ENCODE measurements at places on chromosomes 7 and 10.

DNA sequence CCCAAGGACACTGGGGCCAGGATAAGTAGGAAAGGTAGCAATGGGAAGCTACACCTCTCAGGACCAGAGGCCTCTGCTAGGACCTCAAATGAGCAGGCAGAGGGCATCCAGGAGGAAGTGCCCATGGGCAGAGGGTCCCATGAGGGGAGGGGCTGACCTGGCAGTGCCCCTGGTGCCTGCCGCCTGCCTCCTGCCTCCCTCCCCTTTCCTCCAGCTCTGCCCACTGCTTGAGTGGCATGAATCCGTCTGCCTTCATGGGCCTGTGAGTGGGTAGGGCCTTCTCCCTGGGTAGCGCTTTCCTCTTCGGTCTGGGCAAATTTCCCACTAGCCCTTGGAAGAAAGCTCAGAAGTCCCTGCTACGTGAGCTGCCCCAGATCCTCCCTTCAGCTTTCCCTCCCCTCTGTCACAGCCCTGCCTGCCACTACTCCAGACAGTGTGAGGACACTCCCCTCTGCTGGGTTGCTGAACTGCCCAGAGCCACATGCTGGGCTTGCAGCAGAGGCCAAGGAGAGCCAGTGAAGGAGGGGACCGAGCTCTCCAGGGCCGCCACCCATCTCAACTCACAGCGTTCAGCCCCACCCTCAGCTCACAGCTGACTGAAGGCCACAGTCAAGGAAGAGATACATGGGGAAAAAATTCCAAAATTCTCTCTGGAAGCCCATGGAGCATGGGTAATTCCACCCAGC is 141.4 kb downstream of the ARHGAP22 start:
- no peak for DNase-seq

- DNase-seq: no peak
Measured at GRCh38 chr7:29113384-29114102, 32.8 kb downstream of the CPVL start.

- DNase-seq: no peak
Measured at GRCh38 chr7:100476101-100476780, 2.8 kb downstream of the TSC22D4 start.

DNA sequence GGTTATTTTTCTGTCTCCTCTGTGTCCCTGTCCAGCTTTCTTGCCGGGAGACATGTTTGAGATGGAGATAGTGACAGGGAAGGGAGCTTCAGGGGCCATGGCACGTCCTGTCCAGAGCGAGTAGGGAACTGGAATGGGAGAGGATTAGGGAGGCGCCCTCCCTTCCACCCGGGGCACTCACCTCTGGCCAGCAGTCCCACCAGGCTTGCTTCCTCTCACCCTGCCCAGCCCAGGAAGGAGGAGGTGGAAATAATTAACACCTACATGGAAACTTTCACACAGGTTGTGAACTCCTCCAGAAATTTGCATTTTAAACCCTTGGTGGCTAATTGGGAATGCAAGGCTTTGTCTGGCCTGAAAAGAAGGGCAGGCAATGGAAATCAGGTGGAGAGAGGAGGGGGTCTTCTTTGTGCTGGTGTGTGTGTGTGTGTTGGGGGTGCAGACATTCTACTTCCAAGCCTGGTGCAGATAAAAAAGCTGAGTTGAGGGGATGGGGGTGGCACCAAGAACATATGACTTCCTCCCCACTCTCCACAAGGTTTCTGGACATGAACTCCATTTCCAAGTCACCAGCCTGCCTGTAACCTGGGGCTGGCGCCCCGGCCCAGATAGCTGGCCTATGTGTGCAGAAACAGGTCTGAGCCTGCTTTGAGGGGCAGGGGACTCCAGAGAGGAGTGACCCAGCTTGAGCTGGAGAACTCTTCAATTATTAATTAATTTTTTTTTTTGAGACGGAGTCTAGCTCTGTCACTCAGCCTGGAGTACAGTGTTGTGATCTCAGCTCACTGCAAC is 199.4 kb downstream of the CYP26A1 start:
- no peak for DNase-seq

DNA sequence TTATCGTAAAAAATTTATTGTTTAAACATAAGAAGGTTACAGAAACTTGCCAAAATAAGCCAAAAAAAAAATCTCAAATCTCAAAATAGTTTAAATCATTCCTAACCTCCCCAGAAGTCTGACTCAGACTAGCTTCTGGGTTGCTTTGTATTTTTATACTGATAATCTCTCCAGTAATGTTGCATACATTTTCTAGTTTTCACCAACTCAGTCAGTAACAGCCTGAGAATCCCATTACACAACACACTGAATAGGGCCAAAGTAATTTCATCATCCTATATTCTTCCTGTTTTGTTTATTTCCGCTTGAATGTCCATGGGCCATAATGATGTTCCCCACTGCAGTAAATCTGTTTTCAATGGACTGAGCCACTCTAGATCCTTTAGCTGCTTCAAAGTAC is 478.5 kb downstream of the GPAM start:
- no peak for DNase-seq

- DNase-seq: peak; percentile 98
Measured at GRCh38 chr7:18866359-18867036, 250.9 kb downstream of the TWIST1 start.

DNA sequence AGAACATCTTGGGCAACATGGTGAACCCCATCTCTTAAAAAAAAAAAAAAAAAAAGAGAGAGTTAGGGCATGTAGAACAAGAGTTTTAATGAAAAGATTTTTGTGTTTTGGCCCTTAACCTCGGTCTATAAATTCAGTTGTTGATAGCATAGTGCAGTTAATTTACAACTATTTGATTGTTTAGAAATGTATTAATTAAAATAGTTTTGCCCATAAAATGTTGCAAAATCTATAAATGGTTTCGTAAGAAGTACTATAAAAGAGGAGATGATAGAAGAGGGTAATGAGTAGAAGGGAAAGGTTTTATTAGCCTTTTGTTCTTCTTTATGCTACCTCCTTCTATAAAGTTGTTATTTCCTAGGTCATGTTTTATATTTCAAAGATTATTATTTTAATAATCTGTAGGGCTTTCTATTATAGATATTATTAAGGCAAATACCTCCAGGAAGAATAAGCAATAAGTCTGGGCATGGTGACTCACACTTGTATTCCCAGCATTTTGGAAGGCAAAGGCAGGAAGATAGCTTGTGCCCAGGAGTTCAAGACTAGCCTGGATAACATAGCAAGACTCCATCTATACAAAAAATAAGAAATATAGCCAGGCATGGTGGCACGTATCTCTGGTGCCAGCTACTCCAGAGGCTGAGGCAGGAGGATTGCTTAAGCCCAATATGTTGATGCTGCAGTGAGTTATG is 73.3 kb downstream of the MCU start:
- no peak for DNase-seq

- DNase-seq: no peak
Measured at GRCh38 chr10:131439705-131440104, 128.2 kb upstream of the TCERG1L start.

DNA sequence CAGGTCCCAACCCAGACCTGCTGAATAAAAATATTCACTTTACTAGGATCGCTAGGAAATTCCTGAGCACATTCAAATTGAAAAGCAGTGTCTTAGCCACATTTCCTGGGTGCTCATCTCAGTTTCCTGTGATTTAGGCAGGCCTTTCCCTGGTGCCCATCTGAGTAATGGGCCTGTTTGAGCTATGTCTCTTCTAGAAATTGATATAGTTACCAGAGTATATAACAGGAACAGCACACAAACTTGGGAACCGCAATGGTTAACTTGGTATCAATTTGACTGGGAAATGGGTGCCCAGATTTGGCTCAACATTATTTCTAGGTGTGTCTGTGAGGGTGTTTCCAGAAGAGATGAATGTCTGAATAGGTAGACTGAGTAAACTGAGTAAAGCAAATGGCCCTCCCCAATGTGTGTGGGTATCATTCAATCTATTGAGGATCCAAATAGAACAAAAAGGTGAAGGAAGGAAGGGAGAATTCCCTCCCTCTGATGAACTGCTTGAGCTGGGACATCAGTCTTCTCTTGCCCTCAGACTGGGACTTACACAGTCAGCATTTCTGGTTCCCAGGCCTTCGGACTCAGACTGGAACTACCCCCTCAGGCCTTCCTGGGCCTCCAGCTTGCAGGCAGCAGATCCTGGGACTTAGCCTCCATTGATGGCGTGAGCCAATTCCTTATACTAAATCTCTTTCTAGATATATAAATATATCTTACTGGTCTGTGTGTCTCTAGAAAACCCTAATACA is 99.1 kb downstream of the CCDC71L start:
- DNase-seq: no peak
